ENCODE measurements at places on chromosomes 11 and 22.
A peak's percentile ranks its signal among the peaks of the same experiment; 100 is the strongest.

GRCh38 chr11:114164546-114164945 is 105.0 kb downstream of the ZBTB16 start:
- DNase-seq = no peak

- DNase-seq = no peak
Measured at GRCh38 chr22:20558534-20558933, 51.1 kb downstream of the MED15 start.

DNA sequence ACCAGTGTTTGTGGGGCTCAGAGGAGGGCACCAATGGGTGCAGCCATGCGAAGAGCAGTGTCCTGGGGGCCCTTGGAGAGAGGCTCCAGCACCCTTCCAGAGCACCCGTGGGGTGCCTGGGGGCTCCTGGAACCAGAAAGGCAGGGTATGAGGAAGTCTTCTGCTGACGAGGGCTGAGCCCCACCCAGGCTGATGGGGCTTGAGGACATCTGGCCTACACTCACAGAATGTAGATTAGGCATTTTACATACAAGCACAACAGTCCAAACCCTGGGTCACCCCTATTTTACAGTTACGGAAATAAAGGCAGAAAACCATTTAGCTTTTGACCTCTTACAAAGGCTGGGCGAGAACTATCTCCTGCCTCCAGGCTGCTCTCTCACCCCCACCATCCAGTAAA is 47.6 kb downstream of the ADAMTS8 start:
- DNase-seq = no peak

GRCh38 chr11:125600663-125601062 is 8.0 kb downstream of the STT3A start:
- DNase-seq = no peak

DNA sequence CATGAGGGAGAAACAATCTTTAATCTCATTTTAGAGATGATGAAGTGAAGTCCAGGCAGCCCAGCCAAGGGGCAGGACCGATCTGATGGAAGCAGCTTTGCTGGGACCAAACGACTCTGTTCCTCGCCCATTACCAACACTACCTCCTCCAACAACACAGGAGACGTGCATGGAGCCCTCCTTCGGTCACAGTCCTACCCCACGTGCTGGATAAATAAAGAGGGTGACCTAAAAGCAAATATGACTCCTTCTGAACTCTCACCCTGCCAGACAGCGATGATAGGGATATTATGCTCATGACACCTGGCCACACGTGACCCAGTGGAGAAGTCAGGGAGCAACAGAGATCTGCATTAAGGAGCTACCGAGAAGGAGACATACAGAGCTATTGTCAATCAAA is 26.0 kb downstream of the SCGB1A1 start:
- no peak for DNase-seq

DNA sequence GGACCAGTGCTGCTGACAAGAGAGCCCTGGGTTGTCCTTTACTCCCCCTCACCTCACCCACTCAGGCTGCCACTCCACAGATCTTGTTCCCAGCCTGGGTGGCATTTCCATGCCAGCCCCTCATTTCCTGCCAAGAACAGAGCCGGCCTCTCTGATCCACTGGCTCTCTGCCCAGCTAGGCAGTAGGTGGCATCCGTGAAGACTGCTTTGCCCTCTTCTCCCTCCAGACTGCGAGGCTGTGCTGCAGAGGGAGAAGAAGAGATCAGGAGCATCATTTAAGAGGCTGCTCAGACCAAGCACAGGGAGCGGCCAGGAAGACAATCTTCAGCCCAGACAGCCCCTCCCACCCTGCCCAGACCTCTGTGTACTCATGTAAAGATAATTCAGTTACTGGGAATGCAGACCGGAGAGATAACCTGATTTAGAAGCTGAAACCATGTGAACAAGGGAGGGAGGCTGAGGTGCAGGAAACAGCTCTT is 126.9 kb upstream of the NCAM1 start:
- DNase-seq = peak; percentile 94

DNA sequence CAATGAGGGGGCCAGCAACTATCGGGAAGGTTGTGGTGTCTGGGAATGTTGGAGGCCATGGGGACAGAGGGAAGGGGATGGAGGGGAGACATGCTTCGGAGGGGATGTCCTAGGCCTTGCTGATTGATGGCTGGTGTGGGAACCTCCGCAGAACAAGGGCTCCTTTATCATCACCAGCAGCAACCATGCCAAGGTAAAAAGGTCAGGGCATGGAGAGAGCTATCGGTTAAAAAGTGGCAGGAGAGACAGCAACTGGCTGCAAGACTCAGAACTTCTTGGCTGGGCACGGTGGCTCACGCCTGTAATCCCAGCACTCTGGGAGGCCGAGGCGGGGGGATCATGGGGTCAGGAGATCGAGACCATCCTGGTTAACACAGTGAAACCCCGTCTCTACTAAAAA is 3.0 kb downstream of the GSTT4 start:
- DNase-seq = no peak

DNA sequence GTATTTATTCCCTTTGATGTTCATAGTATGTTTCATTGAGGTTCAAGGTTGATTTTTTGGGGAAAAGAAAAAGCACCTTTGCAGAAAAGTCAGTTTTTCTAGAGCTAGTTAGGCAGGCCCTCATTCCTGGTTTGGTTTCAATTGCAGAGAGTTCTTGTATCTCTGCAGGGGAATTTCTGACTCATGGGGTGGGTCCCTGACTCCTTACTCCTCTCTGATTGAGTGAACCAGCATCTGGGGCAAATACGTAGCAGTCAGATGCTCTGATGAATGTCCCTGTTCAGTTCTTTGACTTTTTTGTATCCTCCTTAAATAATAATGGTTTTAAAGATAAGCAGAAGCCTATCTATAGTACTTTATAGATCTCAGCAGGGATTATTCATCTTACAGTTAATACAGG is 7.7 kb upstream of the NCR3LG1 start:
- DNase-seq = no peak

- DNase-seq = no peak
Measured at GRCh38 chr11:67271205-67271540, 4.9 kb downstream of the GRK2 start.

- DNase-seq = peak; percentile 52
Measured at GRCh38 chr11:61542024-61542461, 33.5 kb downstream of the LRRC10B start.

DNA sequence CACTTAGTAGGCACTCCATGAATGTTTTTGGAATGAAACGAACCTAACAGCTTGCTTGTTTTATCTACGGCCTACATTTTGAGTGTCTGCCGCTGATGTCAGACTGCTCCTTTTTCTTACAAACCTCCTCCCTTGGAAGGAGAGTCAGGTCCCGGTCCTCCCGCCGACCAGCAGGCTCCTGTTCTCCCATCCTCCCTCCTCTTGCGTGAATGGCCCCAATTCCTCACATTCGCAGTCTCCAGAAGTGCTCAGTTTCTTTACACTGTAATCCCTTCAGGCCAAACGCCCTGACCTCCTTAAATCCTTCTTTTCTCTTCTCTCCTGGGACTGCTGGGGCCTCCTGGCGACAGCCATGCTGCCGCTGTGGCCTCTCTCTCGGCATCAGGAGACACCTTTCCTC is 82.6 kb upstream of the CSNK2A3 start:
- DNase-seq = no peak

DNA sequence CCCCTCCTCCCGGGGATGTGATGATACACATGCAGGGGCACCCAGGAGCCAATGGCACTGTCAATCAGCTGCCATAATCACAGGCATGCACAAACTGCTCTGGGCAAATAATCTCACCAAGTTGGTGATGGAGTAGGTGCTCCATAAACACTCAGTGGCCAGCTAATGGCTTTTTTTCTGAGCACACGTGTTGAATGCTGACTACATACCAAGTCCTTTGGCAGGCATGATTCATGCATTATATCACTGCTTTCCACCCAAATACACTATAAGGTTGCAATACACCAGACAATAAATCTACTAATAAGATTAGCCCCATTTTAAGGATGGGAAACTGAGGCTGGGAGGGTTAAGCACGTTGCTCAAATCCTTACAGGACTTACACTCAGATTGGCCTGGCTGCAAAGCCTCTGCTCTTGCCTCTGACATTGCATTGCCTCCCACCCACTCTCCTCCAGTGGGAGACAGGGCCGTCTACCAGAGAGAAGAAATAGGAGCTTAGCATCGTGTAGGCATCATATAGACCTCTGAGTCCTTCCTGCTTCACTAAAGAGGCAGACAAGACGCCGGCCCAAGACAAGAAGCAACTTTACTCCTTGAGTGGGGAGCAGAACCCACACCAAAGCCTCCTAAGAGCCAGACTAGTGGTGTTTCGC is 32.7 kb upstream of the ACCSL start:
- DNase-seq = no peak

GRCh38 chr22:20423008-20423905 is 14.4 kb downstream of the SCARF2 start:
- DNase-seq = peak; percentile 56

DNA sequence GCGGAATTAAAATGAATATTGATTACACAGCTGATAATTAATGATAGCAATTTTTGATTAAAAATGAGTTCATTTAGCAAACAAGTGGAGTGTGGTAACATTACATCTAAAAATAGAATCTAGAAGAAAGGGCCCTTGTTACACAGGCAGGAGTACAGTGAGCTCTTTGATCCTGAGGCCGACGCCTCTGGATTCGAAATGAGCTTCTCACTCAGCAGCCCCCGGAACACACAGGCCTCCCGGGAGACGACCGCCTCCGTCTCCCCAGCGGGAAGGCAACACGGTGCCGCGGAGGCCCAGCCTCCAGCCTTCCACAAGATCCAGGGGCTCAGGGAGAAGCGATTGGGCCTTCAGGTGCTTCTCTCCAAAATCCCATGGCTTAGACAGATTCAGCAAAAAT is 379.1 kb downstream of the BRD1 start:
- DNase-seq = no peak

- DNase-seq = no peak
Measured at GRCh38 chr11:7927635-7928034, 3.4 kb downstream of the OR10A6 start.

DNA sequence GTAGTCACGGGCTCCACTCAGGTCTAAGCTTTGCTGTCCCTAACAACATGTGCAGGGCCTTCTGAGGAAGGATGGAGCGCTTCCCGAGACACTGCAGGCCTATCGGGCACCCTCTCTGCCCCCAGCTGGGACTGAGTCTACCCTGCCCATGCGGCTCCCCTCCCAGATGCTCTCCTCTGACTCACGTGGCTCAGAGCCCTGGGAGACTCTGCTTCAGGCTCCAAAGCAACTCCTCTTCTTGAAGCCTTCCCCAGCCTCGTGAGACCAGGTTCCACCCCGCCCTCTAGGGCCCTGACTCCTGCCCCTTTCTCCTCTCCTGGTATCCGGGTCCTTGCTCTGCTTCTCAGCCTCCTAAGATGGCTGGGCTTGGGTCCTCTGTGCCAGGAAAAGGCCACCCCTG is 28.4 kb upstream of the ARFGAP3 start:
- DNase-seq = no peak

GRCh38 chr11:66227700-66228099 is 40.7 kb upstream of the RAB1B start:
- no peak for DNase-seq

GRCh38 chr22:34976886-34977285 is 89.1 kb upstream of the ISX start:
- DNase-seq = no peak

DNA sequence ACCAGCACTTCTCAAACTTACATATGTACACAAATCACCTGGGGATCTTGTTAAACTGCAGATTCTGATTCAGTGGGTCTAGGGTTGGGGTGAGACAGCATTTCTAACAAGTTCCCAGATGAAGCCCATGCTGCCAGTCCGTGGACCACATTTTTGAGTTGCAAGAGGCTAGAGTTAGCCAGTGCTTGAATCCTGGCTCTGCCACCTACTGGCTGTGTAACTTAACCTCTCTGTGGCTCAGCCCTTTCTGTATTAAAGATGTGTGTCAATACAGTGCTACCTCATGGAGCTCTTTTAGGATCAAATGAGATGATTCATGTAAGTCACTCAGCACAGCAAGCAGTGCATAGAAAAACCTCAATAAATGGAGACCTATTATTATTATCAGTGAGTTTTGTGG is 90.2 kb upstream of the ISX start:
- DNase-seq = no peak

DNA sequence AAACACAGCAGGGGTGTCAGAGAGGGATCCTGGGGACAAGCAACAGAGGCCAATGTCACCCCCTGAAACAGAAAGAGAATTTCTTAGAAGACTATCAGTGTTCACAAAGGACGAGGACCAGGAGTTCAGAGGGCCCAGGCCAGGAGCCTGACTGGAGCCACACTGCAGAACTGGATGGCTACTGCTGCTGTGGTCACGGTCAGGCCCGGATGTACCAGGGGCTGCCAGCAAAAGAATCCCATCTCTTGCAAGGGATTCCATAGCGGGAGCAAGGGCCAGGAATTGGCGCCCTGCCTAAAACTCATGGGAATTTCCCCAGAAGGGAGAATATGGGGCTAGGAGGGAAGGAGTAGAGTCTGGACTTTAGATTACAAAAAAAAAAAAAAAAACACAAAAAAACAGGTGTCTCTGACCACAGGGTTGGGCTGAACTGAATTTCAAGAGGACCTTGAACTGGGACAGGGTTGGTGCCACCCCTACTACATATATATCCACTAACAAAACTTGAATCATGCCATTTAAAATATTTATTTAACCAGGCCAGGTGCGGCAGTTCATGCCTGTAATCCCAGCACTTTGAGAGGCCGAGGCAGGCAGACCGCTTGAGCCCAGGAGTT is 15.7 kb upstream of the KCTD14 start:
- peak; percentile 26 for DNase-seq

DNA sequence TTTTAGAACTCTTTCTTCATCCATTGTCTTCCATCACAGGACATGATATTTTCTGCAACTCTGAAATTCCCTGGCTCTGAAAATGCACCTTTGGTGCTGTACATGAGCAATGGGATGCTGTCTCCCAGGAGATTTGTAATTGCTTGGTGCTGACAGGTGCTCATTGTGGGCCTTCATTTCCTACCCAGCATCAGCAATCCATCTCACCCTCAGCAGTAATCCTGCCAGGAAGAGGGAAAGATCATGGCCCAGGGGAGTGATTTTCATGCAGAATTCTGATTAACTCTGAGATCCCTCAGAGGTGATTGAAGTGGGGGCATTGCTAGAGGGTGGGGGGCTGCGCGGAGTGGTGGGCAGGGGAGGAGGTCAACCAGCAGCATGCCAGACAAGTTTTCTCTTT is 651.7 kb downstream of the NELL1 start:
- DNase-seq = no peak

DNA sequence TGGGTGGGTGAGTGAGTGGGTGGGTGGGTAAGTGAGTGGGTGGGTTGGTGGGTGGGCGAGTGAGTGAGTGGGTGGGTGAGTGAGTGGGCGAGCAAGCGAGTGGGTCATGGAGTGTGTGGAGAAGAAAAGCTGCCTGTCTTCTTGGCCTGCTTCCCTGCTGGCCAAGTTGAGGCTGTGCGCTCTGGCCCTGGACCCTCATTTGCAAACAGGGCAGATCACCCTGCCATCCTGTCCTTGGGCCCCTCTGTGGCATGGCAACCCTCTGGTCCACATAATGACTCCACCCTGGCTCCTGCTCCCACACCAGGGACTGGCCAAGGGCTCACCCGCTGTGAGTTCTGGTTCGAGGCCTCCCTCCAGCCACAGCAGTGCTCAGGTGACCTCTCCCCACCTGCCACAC is 35.1 kb downstream of the CAPN1 start:
- DNase-seq = no peak

DNA sequence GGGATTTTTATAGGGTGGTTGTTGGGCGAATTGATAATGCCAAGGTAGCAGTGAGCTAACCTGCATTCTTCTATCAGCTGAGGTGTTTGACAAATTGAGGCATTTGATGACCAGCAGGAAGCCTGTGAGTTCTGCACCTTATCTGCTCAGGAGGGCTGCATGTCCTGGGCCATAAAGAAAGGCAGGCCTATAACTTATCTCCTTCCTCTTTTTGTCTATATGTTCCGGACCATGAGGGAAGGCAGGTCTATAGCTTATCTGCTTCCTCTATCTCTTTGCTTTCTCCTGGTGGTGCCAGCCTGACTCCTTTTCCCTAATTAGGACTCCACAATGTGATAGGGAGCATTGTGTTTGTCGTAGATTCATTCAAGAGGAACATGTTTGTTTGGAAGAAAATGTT is 8.6 kb upstream of the JAM3 start:
- no peak for DNase-seq
